Endothelial cell of umbilical vein (primary cell): ENCODE measurements at places on chromosomes 12 and 14. TPM values are rescaled to one million over a fixed set of nuclear protein-coding genes. Genes with fewer than 3 reads are reported as not detected.

Gene SAMD15
- 0.65 and 1.1 TPM in 2 replicates for total RNA-seq

GRCh38 chr14:87430810-87431209 lies 562.2 kb downstream of the GALC start:
- DNase-seq: no peak
- H3K27ac ChIP-seq: no peak overlapping the region
- no peaks in the 10 kb centered on the region for H3K27me3 ChIP-seq

DNA sequence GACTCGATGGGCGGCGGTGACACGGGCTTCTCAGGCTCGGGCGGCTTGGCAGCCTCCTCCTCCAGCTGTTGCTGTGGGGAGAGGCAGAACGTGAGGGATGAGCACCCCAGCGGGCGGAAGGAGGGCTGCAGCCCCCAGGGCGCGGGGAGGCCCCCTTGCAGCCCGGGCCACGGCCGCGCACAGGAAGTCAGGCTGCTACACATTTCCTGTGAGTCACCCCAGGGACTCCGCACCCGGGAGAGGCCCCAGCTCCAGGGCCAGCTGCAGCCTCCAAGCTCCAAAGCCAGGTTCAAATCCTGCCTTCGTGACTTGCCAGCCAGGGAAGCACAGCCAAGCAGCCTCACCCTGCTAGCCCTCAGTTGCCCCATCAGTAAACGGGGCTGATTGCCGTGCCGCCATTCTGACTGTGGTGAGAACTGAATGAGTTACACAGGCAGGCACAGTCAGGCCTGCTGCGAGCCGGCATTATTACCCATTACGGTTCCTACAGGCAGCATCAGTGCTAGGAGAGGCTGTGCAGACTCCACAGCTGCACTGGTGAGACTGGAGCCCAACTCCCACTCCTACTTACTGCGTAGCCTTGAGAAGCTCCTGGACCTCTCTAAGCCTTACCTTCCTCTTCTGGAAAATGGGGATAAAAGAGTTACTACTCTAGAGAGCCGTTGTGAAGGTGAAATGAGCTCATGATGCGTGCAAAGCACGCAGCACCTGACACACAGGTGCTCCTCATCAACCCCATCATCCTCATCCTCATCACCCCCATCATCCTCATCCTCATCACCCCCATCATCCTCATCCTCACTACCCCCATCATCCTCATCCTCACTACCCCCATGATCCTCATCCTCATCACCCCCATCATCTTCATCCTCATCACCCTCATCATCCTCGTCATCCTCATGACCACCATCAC lies 100.9 kb downstream of the NCOR2 start:
- H3K4me3 ChIP-seq: no peak overlapping the region
- DNase-seq: peak; percentile 64
- H3K36me3 ChIP-seq: peaks cover 23% of the 10 kb centered on the region

Gene TDRD9
- total RNA-seq: 0.83 and 1.4 TPM in 2 replicates

Gene SOCS2
- total RNA-seq: 4.1 and 5.6 TPM in 2 replicates

- no peaks in the 10 kb centered on the region for H3K36me3 ChIP-seq
- no peak overlapping the region for H3K4me3 ChIP-seq
- H3K27me3 ChIP-seq: no peaks in the 10 kb centered on the region
- DNase-seq: peak; percentile 37
- H3K27ac ChIP-seq: no peak overlapping the region
Observed at GRCh38 chr12:79776111-79776510, 85.3 kb upstream of the PAWR start.

DNA sequence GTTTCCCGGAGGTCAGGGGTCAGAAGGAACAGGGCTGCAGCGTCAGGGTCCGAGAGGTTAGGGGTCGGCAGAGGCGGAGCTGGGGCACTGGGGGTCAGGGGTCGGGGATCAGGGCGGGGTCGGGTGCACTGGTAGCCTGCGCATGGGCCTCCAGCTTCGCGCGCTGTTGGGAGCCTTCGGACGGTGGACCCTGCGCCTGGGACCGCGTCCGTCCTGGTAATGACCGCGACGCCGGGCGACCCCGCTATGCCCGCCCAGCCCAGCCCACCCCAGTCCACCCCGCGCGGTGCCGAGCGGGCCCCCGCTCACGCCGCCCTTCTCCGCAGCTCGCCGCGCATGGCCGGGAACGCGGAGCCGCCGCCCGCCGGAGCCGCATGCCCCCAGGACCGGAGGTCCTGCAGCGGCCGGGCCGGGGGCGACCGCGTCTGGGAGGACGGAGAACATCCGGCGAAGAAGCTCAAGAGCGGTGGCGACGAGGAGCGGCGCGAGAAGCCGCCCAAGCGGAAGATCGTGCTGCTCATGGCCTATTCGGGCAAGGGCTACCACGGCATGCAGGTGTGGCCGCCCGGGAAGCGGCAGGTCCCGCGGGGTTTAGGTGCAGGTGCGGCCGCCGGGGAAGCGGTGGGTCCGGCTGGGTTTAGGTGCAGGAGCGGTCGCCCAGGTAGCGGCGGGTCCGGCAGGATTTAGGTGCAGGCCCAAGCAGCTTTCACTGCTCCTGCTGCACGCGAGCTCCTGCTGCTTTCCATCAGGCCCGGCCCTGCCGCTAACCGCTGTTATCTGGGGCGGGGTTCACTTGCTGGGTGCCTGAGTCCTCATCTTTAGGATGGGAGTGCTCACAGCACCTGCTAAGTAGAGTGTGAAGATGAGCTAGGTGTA lies 743 bp downstream of the PUS1 start:
- DNase-seq: peak; percentile 19
- peak overlapping the region; percentile 79 for H3K4me3 ChIP-seq
- H3K27ac ChIP-seq: peak overlapping the region; percentile 57

Gene B4GALNT3
- total RNA-seq: not detected in 2 replicates

Gene CD4
- total RNA-seq: not detected in 2 replicates

GRCh38 chr14:24982472-24983155 lies 67.3 kb downstream of the STXBP6 start:
- no peaks in the 10 kb centered on the region for H3K27me3 ChIP-seq
- peaks cover 2% of the 10 kb centered on the region for H3K4me1 ChIP-seq
- H3K4me3 ChIP-seq: no peak overlapping the region
- peak; percentile 80 for DNase-seq
- no peaks in the 10 kb centered on the region for H3K36me3 ChIP-seq

GRCh38 chr14:20681348-20682126 lies 2.8 kb upstream of the RNASE4 start:
- peaks cover 27% of the 10 kb centered on the region for H3K4me1 ChIP-seq
- H3K27ac ChIP-seq: peak overlapping the region; percentile 97
- H3K27me3 ChIP-seq: peaks cover 6% of the 10 kb centered on the region
- no peaks in the 10 kb centered on the region for H3K36me3 ChIP-seq
- peak overlapping the region; percentile 40 for H3K4me3 ChIP-seq

Gene NCOR2
- total RNA-seq: 241 and 297 TPM in 2 replicates

GRCh38 chr12:125038976-125039625 lies 26.1 kb upstream of the AACS start:
- no peaks in the 10 kb centered on the region for H3K27me3 ChIP-seq
- no peaks in the 10 kb centered on the region for H3K4me1 ChIP-seq
- no peak overlapping the region for H3K4me3 ChIP-seq
- H3K27ac ChIP-seq: no peak overlapping the region
- no peak for DNase-seq

- H3K4me3 ChIP-seq: no peak overlapping the region
- no peak overlapping the region for H3K27ac ChIP-seq
- no peaks in the 10 kb centered on the region for H3K4me1 ChIP-seq
- DNase-seq: no peak
- no peaks in the 10 kb centered on the region for H3K36me3 ChIP-seq
Observed at GRCh38 chr12:8630131-8630530, 17.5 kb upstream of the AICDA start.

Gene RFLNA
- 3.4 and 19.7 TPM in 2 replicates for total RNA-seq

Gene ZNF385A
- total RNA-seq: 7.9 and 9.6 TPM in 2 replicates

DNA sequence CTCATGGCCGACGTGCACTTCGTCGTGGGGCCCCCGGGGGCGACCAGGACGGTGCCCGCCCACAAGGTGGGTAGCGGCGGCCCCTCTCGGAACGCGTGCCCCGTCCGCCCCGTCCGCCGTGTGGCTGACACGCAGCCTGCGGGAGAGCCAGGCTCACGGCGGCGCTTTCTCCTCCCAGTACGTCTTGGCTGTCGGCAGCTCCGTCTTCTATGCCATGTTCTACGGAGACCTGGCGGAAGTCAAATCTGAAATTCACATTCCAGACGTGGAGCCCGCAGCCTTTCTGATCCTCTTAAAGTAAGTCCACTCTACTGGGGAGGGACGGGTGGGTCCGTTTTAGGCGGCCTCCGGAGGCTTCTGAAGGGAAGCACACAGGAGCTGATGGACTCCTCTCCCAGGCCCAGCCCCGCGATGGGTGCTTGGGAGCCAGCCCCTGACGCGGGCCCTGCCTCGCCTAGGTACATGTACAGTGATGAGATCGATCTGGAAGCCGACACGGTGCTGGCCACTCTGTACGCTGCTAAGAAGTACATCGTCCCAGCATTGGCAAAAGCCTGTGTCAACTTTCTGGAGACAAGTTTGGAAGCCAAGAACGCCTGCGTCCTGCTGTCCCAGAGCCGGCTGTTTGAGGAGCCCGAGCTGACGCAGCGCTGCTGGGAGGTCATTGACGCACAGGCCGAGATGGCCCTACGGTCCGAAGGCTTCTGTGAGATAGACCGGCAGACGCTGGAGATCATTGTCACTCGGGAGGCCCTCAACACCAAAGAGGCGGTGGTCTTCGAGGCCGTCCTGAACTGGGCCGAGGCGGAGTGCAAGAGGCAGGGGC lies 1.1 kb downstream of the BTBD6 start:
- H3K27ac ChIP-seq: peak overlapping the region; percentile 38
- peak overlapping the region; percentile 80 for H3K4me3 ChIP-seq
- DNase-seq: peak; percentile 42
- no peaks in the 10 kb centered on the region for H3K27me3 ChIP-seq

Gene FOXN4
- not detected in 2 replicates for total RNA-seq

GRCh38 chr12:73421832-73422231 lies 1115.8 kb upstream of the ATXN7L3B start:
- no peaks in the 10 kb centered on the region for H3K36me3 ChIP-seq
- H3K4me1 ChIP-seq: no peaks in the 10 kb centered on the region
- no peak for DNase-seq
- H3K27me3 ChIP-seq: no peaks in the 10 kb centered on the region
- no peak overlapping the region for H3K4me3 ChIP-seq

- H3K36me3 ChIP-seq: no peaks in the 10 kb centered on the region
Observed at GRCh38 chr14:65387628-65388027, 24.9 kb upstream of the FUT8 start.

DNA sequence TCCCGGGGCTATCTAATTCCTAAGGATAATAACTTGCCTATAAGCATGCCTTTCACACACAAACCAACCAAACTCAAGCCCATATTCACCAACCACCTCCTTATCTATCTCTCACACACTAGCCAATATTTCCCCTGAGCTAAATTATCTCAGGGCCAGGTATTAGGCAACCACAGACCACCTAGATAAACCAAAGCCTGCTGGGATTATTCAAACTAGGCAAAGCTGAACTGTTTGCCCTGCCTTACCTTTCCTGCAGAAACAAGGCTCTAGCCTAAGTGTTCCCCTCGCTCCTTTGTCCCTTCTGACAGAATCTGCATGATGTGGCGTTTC lies 114.7 kb upstream of the EEA1 start:
- H3K4me1 ChIP-seq: no peaks in the 10 kb centered on the region
- DNase-seq: no peak
- H3K27ac ChIP-seq: no peak overlapping the region
- H3K36me3 ChIP-seq: no peaks in the 10 kb centered on the region

Gene KLRG1
- total RNA-seq: 2.8 and 4.4 TPM in 2 replicates

DNA sequence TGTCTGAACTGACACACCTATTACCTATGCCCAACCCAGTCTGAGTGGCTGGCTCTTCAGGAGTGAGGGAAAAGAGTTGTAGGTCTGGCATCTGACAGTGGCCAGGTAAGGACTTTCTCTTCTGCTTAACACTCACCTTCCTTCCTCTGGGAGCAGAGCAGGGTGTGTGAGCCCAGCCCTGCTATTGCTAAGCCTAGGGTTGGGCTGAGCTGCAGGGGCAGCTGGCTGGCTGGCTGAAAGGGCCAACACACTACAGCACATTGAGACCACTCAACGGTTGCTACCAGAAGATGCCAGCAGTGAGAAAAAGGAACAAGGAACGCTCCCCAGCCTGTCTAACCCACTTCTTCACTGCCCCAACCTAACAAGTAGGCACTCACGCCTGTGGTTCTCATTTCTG lies 201.2 kb downstream of the DPF3 start:
- no peak overlapping the region for H3K27ac ChIP-seq
- no peak overlapping the region for H3K4me3 ChIP-seq
- no peaks in the 10 kb centered on the region for H3K36me3 ChIP-seq
- no peak for DNase-seq
- no peaks in the 10 kb centered on the region for H3K27me3 ChIP-seq
- H3K4me1 ChIP-seq: no peaks in the 10 kb centered on the region

Gene ZFYVE26
- total RNA-seq: 26.3 and 27.7 TPM in 2 replicates

DNA sequence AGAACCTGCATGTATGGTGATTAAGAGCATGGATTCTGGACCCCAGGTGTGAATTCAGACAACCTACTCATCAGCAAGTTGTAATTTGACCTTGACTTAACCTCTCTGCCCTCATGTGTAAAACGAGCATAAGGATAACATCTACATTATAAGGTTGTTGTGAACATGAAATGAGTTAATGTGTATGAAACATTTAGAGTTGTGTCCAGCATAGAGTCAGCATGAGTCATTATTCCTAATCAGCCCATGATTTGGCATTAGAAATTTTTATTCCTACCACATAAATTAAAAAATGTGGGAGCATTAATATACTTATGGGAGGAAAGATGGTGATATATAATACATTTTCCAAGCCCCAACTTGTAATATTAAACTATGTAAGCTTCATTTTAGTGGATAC lies 95.9 kb upstream of the DDHD1 start:
- no peak overlapping the region for H3K4me3 ChIP-seq
- no peaks in the 10 kb centered on the region for H3K4me1 ChIP-seq
- H3K27me3 ChIP-seq: no peaks in the 10 kb centered on the region

DNA sequence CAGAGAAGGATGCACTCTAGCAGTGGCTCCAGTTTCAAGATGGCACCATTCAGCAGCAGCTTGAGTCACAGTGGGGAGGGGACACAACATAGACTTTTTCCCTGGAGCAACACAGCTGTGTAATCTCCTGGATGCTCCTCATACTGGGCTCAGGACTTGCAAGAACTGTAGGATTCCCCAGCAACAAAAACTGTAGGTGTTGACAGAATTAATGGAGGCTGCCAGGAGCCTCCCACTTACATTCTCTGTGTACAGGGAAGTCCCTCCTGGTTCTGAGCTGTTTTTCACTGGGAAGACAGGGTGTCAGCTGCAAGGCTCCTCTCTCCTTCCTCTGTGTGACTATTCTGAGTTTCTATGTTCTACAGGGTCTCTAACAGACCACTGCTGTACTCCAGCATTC lies 217.9 kb downstream of the KIF21A start:
- H3K27ac ChIP-seq: no peak overlapping the region
- no peak overlapping the region for H3K4me3 ChIP-seq
- no peak for DNase-seq
- no peaks in the 10 kb centered on the region for H3K36me3 ChIP-seq

DNA sequence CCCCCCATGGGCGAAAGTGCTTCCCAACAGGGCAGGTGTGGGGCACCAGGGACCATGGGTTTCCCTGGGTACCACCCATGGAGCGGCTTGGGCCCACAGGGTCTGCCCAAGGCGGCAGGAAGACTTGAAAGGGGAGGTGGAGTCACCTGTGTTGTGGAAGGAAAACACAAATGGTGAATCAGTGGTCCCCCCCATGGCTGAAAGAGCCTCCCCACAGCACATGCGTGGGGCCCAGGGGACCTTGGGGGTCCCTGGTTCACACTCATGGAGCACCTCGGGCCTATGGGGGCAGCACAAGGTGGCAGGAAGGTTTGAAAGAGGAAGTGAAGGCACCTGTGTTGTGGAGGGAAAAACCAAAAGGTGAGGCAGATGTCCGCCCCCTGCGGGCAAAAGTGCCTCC lies 581.9 kb downstream of the ALG10 start:
- H3K36me3 ChIP-seq: no peaks in the 10 kb centered on the region
- no peaks in the 10 kb centered on the region for H3K4me1 ChIP-seq
- DNase-seq: no peak
- no peak overlapping the region for H3K4me3 ChIP-seq
- H3K27me3 ChIP-seq: no peaks in the 10 kb centered on the region
- no peak overlapping the region for H3K27ac ChIP-seq

Gene NPFF
- total RNA-seq: not detected in 2 replicates

Gene TAS2R8
- total RNA-seq: not detected in 2 replicates
